ENCODE measurements at places on chromosomes 3 and 15. TPM values are rescaled to one million over a fixed set of nuclear protein-coding genes. Genes with fewer than 3 reads are reported as not detected.

GRCh38 chr3:43432462-43432861 lies 146.1 kb downstream of the SNRK start:
- no peak for DNase-seq

KCNMB2 gene
- total RNA-seq: 15.1 TPM

RTP1 gene
- total RNA-seq: 0.41 TPM

- DNase-seq: no peak
Measured at GRCh38 chr3:127385540-127385870, 97.7 kb upstream of the PRR20G start.

DNA sequence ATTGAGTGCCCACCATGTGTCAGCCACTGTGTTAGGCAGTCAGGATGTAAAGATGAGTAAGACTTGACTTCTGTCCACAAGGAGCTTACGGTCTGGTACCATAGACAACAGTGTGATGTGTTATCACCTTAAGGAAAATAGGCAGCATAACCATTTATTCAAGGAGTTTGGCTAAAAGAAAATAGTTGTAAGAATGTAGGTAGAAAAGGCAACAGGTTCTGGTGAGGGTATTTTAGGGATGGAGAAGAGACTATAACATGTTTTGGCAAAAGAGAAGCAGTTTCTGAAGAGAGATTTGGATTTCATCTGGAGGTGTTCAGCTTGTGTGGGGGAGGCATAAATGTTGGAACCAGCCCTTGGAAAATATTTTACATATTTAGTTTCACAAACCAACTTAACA lies 121.9 kb downstream of the HCN4 start:
- DNase-seq: no peak

- no peak for DNase-seq
Measured at GRCh38 chr15:64558460-64559179, 98.2 kb downstream of the ZNF609 start.

CXCR6 gene
- total RNA-seq: not detected

- DNase-seq: no peak
Measured at GRCh38 chr3:189139611-189139940, 32.2 kb upstream of the TPRG1 start.

DNA sequence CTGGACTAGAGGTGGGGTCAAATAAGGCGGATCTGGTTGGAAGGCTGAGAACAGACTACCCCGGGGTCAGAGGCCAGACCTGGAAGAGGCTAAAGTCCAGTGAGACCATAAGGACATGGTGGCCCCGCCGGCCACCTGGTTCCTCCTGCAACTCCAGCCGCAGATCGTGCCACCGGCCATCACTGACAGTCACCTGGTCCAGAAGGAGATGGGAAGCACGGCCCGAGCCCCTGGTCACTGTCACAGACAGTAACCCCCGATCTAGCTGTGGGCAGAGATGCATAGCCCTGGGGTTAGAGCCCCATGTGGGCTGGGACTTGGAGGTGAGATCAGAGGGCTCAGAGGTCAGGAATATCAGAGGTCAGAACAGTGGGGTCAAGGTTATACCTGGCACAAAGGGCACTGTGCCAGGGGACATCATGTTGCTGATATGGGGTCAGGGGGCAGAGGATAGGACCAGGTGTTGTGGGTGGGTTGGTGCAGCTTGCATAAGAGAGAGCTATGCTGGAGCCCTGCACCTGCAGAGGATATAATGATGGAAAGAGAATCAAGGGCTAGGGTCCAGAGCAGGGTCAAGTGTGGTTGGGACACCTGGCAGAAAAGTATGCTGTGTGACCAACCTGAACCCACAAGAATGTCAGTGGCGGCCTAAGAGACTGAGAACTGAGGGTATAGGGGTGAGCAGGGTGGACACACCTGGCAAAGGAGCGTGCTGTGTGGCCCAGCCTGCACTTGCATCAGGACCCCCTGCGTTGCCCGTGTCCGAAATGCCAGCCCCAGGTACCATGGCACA lies 9.6 kb downstream of the CELSR3 start:
- no peak for DNase-seq

DNA sequence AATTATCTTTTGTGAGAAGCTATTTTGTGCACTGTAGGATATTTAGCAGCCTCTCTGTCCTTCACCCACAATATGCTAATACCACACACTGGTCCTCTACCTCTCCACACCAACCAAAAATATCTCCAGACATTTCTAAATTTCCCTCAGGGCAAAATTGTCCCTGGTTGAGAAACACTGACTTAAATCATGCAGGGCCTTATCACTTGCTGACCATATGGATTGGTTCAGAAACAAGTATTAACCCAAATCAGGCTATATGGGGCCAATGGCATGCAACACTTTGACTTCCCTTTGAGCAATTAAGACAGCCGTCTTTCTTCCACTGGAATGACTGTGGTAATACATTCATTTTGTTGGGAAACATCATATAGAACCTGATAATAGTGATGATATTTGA lies 251.1 kb downstream of the CNTN3 start:
- DNase-seq: no peak

- no peak for DNase-seq
Measured at GRCh38 chr3:52546111-52546901, 9.9 kb downstream of the UQCC5 start.

DNA sequence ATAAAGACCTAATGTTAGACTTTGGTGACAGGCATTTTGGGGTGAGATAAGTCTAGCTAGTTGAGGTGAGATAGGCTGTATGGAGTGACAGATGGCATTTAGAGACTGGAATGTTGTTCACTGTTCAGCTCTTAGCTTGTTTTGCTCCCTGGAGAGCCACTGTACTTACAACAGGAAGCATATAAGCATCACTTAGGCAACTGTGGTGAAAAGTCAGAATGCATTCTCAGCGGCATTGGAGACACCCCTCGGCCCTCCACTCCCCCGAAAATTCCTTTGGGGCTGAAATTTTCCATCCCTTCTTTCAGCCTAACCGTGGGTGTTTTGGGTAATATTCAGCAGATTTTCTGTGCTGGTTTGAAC lies 73.4 kb downstream of the SLCO3A1 start:
- DNase-seq: no peak

GRCh38 chr3:171274222-171274621 lies 186.0 kb downstream of the TNIK start:
- no peak for DNase-seq

- DNase-seq: no peak
Measured at GRCh38 chr3:108124337-108125152, 33.7 kb upstream of the CD47 start.

DNA sequence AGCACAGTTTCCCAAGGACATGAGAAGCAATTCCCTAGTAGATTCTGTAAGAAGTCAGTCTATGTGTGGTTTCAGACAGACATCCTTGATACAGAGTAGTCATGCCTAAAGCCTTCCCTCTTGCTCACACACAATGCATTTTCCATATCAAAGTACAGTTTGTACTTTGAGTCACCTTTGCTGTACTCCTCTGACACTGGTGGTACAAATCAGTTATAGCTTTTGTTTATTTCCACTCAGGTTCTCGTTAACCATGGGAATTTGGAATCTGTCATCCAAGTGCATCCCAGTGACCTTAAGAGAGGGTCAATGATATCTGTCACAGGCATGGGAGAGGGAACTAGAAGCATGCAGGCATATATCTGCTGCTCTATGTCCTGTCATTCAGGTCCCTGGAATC lies 3.6 kb upstream of the GNB4 start:
- no peak for DNase-seq

DNA sequence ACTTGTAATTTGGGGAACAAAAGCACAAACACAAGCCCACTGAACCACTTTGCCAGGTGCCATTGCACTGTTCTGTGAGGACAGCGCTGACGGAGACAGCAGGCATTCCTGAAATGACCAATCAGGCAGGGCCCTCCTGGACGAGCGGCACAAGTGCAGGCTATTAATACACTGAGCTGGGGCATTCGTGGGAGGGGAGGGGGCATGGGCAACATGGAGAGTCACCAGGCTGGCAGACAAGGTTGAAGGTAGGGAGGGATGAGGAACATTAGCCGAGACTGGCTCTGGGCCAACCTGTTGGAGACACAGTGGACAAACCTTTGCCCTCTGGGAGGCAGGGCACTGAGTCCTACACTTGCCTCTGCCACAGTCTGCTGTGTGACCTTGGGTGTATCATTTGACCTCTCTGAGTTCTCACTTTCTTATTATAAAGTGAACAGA lies 45.6 kb downstream of the NOX5 start:
- no peak for DNase-seq

TGM5 gene
- not detected for total RNA-seq

DUOXA2 gene
- not detected for total RNA-seq

TMEM108 gene
- total RNA-seq: 18.3 TPM

- DNase-seq: no peak
Measured at GRCh38 chr3:25476639-25477038, 48.6 kb downstream of the RARB start.

CFAP20DC gene
- total RNA-seq: 2.0 TPM

DNA sequence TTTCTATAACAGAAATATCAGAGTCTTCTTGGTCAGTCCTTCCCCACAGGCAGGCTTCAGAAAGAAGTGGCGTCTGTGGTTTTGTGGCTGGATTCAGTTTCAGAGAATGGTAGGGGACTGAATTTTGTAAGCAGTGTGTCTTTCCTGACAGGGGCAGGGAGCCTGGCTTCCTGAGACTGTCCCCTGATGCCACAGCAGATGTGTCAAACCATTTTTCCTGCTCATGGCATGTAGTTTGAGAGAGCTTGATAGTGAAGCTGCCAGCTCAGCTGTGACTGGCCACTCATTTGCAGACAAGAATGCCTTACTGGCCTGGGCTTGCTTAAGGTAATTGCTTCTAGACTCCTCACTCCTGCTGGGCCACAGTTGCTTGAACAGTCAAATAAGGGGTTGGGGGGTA lies 26.4 kb downstream of the LARS2 start:
- no peak for DNase-seq

- no peak for DNase-seq
Measured at GRCh38 chr3:127461286-127461910, 129.1 kb downstream of the TPRA1 start.

PTH1R gene
- total RNA-seq: 2.0 TPM

DNA sequence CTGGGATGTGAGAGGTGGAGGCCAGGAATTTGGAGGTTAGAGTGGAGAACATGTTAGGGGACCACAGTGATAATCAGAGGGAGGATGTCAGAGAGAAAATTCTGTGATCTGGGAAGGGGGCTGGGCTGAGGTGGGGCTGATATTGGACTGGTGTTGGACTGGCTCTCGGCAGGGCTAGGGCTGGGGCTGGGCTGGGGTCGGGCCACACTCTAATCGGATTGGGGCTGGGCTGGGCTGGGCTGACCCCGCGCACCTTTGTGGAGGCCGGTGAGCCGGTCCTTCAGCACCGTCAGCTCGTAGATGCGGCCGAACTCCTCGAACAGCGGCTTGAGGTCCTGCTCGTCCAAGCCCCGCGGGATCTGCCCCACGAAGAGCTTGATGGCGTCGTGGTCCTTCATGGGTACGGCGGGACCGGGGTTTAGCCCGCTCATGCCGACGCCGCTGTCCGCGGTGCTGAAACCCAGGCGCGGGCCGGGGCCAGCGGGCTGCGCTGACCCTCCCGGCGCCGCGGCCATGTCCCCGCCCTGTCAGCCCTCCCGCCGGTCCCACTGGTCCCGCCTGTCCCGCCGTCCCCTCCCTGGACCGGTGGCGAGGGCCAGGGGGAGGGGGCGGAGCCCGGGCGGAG lies 485 bp downstream of the CELF6 start:
- peak; percentile 81 for DNase-seq

GRCh38 chr3:190119461-190120268 lies 1.0 kb downstream of the P3H2 start:
- DNase-seq: no peak

GRCh38 chr15:75517233-75517632 lies 61.9 kb downstream of the PTPN9 start:
- no peak for DNase-seq

DNA sequence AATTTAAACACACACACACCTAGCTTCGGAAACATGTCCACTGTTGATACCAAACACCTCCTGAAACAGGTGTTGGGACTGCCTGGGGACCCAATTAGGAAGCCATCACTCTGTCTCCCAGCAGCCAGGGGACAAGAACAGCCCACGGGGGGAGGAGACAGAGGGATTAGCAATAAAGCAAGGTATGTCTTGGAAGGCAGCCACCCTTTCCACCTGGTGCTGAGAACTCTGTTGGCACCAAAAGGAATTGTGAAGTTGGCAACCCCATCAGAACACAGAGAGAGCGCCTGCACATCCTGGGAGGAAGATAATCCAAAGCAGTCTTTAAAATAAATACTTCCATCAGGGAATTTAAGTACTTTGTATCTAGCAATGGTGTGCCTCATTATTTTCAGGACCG lies 111.0 kb downstream of the ADAMTS17 start:
- DNase-seq: no peak

- DNase-seq: no peak
Measured at GRCh38 chr3:12938258-12938711, 96.9 kb upstream of the RPL32 start.

CCR9 gene
- total RNA-seq: 0.41 TPM

LAMB2 gene
- 30.2 TPM for total RNA-seq

- no peak for DNase-seq
Measured at GRCh38 chr3:85881833-85882393, 923.1 kb downstream of the CADM2 start.

LRRN1 gene
- total RNA-seq: 24.9 TPM

COL6A5 gene
- total RNA-seq: under 0.01 TPM

- no peak for DNase-seq
Measured at GRCh38 chr3:135034291-135034768, 239.3 kb downstream of the EPHB1 start.

DNA sequence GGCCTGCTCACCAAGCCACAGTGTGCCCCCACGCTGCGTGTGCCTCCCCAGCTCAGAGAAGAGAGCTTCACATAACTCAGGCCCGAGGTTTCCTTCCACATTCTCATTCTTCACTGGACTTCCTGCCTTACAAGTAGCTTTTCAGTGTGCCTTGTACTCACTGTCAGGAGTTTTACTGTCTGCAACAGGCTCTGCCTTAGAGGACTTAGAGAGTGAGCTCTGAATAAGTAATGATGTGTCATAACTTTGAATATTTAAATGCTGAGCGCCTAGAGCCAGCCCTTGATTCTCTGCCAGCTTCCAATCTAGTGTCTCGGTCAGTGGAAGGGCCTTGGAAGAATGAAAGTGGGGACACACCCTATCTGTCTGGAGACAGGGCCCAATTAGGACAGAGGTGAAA lies 41.8 kb downstream of the ITGB5 start:
- no peak for DNase-seq

SLC12A1 gene
- total RNA-seq: 1.6 TPM

C15orf39 gene
- total RNA-seq: 0.41 TPM

GALNT15 gene
- total RNA-seq: 2.0 TPM

DNA sequence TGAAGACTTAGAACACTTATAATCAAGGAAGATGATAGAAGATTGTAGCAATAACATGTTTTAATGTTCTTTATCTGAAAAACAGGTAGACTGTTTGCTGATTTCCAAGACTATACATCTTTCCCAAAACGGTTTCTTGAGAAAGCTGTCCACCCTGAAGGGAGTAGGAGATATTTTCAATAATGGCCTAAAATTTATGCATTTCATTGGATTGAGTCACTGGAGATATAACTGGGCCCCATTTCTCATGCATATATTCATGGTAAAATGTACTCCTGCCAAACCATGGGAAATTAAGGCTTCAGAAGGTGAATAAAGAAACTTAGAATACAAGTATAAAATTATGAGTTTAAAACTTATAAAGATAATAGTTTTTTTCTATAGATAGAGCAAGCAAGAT lies 143.9 kb downstream of the LSAMP start:
- DNase-seq: no peak

SLCO2A1 gene
- under 0.01 TPM for total RNA-seq

- no peak for DNase-seq
Measured at GRCh38 chr3:194497799-194498575, 11.2 kb upstream of the ATP13A3 start.

- no peak for DNase-seq
Measured at GRCh38 chr15:90007076-90007460, 5.9 kb downstream of the ZNF710 start.
